ENCODE measurements at places on chromosomes 6 and 20. TPM values are rescaled to one million over a fixed set of nuclear protein-coding genes. Genes with fewer than 3 reads are reported as not detected.

BEND3 gene
- 0.58 TPM for total RNA-seq

DNA sequence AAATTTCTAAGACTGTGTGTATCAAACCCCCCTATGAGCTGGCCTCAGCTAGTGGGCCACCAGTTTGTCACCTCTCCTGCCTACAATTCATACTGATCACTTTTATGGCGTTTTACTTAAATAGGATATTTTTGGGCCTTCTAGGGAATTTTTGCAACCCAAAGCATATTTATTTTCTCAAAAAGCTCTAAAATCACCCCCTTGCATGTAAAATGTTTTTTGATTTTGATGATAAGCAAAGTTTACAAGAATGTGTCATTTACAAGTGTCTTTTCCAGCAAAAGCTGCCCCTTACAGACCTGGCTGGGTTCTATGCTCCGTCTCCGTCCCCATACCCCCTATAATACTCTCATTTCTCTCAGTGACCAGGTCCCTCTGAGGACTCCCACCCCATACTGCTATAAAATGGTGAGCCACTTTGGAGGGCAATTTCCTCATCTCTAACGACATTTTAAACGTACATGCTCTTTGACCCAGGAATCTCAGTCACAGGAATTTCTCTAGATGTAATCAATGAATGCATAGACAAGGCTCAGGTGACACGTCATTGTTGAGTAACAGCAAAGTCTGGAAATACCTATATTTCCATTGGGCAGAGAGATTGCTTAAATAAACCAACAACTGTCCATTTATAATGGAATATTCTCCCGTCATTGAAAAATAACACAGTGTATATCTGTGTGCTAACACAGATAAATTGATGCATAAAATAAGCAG lies 13.9 kb upstream of the OCSTAMP start:
- H3K4me3 ChIP-seq, result no peak overlapping the region
- no peaks in the 10 kb centered on the region for H3K36me3 ChIP-seq
- H3K4me1 ChIP-seq, result peaks cover 20% of the 10 kb centered on the region
- DNase-seq, result no peak
- H3K27me3 ChIP-seq, result no peaks in the 10 kb centered on the region

DNA sequence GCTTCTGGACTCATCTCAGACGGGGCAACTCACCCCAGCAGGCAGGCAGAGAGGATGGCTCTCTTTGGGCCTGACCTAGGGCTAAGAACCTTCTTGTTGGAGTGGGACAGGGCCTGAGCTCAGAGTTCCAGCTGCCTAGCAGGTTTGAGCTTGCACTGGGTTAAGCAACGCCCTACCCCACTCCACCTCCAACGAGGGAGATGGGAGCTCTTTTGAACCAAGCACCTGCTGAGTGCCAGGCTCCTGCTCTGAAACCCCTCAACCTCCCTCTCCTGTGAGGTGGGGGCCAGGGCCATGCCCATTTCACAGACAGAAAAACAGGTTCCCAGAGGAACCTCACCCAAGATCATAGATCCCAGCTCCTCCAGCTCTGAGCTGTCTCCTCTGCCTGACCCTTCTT lies 54.3 kb downstream of the SNAI1 start:
- no peak for DNase-seq
- peaks cover 18% of the 10 kb centered on the region for H3K4me1 ChIP-seq
- H3K27me3 ChIP-seq, result no peaks in the 10 kb centered on the region
- no peaks in the 10 kb centered on the region for H3K36me3 ChIP-seq

DNA sequence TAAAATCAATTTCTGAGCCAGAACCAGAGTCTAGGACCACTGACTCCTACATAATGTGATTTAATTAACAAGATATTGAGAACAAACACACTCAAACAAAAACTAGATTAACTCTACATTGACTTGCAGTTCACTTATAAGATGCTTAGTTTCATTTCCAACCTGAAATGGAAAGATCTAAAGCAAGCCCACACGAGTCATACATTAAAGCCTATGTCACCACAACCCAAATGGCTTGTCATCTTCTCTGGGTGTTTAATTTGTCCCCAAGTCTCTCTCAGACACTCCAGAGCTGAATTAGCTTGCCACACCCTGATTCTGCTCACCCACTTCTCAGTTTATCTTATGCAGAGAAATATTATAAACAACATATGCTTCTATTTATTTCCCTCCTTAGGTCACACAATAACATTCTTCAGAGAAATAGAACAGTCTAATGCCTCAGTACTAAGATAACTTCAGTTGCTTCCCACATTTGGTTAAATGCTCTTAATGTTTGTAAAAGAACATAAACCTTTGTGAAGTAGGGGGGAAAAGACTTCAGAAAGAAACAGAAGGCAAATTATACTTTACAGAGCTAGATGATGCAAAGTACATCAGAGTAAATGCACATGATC lies 8.8 kb upstream of the FBXO30 start:
- no peak overlapping the region for H3K4me3 ChIP-seq
- no peaks in the 10 kb centered on the region for H3K4me1 ChIP-seq
- no peak overlapping the region for H3K27ac ChIP-seq
- no peaks in the 10 kb centered on the region for H3K27me3 ChIP-seq

GRCh38 chr6:115945812-115946211 lies 114.9 kb downstream of the FRK start:
- H3K36me3 ChIP-seq, result peaks cover 19% of the 10 kb centered on the region
- DNase-seq, result no peak
- peak overlapping the region; percentile 14 for H3K27ac ChIP-seq

DNA sequence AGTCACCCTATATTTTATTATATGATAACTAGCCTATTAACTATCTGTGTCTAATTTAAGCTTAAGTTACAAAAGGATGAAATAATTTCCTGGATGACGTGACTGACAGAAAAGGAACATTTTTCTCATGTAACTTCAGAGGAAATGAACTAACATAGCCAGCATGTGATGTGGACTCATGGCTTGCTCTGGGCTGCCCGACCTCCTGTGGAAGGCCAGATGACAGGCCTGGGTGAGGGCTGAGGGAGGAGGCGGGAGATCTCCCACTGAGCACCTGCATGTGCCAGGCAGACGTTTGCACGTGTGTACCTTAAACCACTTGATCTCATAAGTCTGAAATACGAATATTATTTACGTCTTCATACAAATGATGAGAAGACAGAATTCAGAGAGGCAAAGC lies 321.1 kb downstream of the SYNE1 start:
- no peak overlapping the region for H3K4me3 ChIP-seq
- no peaks in the 10 kb centered on the region for H3K4me1 ChIP-seq
- no peak for DNase-seq
